ENCODE measurements at places on chromosomes 12 and 14.
A peak's percentile ranks its signal among the peaks of the same experiment; 100 is the strongest.

DNA sequence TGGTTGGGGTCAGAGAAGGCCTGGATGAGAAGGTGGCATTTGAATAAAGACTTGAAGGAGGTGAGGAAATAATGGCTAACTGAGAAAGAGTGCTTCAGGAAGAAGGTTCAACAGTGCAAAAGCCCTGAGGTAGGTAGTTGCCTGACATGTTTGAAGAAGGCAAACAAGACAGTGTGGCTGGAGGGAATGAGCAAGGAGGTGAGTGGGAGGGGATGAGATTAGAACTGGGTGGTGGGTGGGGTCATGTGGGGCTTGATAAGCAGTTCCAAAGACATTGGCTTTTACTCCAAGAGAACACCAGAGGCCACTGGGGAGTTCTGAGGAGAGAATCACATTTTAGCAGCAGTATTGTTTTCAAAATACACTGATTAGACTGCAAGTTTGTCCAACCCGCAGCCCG is 50.5 kb downstream of the HSPB8 start:
- no peak for DNase-seq

DNA sequence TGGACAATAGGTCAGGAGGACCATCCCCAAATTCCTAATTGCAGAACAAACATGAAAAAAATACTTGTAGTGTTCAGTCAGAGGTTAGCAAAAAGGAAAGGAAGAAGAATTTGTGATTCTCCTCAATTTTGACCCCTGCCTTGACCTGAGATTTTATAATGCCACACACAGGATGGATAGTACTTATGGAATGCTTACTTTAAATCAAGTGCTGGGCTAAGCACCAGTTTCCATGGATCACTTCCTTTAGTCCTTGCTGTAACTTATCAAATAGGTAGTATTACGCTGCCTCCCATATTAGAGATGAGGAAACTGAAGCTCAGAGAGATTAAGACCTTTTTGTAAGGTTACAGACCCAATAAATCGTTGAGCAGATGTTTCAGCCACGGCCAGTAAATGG is 81.2 kb upstream of the OVCH1 start:
- DNase-seq = no peak

- peak; percentile 27 for DNase-seq
These were observed 66.4 kb downstream of the ATXN2 start for GRCh38 chr12:111532751-111533150.

DNA sequence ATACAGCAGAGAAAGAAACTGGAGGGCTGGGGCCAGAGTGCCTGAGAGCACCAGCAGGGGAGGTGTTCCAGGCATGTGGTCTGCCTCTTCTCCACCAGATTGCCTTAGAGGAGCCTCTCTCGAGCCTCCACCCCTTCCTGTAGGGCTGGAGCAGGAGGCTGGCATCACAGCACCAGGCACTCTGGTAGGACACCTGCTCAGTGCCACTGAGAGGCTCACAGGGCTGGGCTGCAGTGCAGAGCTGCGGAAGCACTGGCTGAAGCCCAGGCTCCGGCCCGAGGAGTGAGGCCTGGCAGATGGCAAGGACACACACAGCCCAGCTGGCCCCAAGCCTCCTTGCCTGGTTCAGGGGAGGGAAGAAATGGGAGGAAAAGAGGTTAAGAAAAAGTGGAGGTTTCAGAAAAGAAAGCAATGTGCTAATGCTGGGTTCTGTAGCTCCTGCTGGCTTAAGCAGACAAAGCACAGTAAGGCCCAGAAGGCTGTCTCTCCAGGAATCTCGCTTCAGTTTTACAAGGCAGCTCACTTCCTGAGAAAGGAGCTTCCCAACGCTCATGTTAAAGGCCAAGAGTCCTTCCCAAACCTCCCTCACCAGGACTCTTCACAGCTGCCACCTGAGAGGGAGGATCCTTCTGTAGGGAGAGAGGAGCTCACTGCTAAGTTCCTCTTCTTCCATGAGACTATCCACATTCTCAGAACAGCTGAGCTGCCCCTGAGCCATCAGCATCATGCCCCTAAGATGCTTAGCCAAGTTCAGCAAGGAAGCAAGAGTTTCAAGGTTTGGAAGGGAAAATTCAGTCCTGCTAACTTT is 23.8 kb downstream of the SPTB start:
- no peak for DNase-seq
